ENCODE measurements at places on chromosomes 6 and 20. TPM values are rescaled to one million over a fixed set of nuclear protein-coding genes. Genes with fewer than 3 reads are reported as not detected.

KIF25 gene
- not detected for total RNA-seq

CPNE5 gene
- 3.0 TPM for total RNA-seq

ZBTB46 gene
- 2.3 TPM for total RNA-seq

DAAM2 gene
- 31.6 TPM for total RNA-seq

ELOVL2 gene
- total RNA-seq = not detected

GNAS-AS1 gene
- total RNA-seq = not detected

NCOA3 gene
- 39.1 TPM for total RNA-seq

GGTLC1 gene
- not detected for total RNA-seq
